ENCODE measurements at places on chromosomes 5 and 9.

- DNase-seq = no peak
These were observed 2.4 kb upstream of the PCDHGA12 start for GRCh38 chr5:141427783-141428426.

DNA sequence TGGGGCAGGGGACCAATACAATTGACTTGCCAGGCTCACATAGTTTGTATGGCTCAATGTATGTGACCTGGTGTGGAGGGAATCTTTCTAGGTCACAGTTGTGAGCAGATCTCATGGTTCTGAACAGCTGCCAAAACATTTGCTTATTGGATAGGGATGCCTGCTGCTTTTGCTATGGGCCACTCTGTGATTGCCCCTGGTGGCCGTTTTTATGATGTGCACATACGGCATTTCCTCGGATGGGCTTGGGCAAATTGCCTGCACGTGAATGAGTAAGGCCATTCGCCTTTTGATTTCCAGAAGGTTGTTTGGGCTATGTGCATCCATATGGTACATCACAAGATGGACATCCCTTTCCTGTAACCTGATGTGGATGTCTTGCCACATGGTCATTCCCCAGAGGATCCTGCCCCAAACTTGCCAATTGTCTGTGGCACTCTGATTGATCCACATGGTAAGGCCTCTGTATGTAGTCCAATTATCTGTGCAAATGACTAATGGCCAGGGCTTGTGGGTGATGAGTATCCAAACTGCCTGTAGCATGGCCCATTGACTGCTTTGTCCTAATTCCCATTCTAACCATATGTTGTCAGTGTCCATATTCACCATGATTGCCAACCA lies 10.7 kb upstream of the SLC22A4 start:
- no peak for DNase-seq

DNA sequence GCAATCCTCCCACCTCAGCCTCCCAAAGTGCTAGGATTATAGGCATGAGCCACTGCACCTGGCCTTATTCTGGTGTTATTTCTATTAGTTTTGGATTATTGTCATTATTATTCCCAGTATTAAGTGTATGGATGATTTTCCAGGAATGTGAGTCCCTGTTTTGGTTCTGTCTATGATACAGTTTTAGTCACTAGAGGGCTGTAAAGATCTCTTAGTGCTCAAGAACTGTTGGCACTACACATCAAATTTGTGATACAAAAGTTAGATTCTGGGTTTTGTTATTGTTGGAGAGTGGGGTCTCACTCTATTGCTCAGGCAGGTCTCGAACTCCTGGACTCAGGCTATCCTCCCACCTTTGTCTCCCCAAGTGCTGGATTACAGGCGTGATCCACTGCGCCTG lies 12.1 kb downstream of the CCL28 start:
- no peak for DNase-seq

GRCh38 chr5:157793301-157793700 lies 49.8 kb downstream of the LSM11 start:
- no peak for DNase-seq

DNA sequence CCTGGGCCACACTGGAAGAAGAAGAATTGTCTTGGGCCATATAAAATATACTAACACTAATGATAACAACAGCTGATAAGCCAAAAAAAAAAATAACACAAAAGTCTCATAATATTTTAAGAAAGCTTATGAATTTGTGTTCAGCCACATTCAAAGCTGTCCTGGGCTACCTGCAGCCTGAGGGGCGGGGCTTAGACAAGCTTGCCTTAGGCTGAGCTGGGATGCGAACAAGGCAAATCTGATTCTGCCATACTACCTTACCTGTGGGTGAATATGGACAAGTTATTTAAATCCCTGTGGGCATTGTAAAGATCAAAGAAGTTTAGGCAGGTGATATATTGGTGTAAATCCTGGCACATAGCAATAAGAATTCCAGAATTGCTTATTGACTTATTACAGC lies 212.3 kb upstream of the ATP10B start:
- DNase-seq = no peak

DNA sequence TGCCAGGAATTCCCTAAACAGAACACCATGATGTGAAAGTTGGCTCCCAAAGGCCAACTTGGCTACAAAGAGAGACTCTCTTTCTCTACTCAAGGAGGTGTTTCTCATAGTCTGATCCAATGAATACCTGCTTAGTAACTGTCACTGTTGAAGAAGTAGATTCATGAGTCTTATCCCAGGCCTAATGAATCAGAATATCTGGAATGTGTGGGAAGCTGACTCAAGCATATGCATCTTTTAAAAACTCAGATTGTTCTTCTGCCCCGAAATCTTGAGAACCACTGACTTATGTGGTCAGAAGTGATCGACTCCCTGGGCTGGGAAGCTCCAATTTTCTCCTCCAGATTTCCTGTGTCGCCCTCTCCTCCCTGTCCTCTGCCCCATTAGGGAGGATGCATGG lies 345.6 kb downstream of the PLK2 start:
- DNase-seq = no peak

DNA sequence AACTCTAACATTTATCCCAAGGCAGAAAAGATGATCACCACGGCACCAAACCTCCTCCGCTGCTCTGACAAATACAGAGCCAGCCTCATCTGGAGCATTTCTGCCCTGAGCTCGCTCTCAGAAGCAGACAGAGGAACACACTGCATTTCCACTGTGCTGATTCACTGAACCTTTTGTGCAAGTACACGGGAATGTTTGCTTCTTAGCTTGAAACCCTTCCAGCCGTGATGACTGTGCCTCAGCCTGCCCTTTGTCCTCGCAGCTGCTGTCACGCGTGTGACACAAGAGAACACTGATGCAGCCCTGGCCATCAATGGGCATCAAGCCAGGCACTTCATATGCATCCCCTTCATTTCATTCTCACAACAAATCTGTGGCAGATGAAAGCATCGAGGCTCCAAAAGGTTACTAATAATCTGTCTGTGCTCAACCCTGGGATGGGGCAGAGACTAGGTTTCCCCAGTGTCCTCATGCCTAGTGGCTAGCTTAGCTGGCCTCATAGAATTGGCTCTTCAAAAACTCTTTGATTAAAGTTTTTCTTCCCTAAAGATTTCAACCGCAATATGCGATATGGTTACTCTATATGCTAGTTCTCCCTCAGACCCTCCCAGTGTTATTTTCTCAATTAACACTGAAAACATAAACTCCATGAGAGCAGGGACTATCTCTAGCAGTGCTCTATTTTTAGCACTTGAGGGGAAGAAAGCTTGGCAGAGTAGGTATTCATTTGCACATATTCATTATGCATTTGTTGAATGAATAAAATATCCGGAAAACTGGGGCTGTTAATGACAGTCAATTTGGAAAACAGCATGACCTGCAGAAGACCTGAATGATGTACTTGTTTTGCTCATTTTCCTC lies 7.3 kb downstream of the CDC14B start:
- DNase-seq = no peak

- no peak for DNase-seq
These were observed 7.6 kb downstream of the DCANP1 start for GRCh38 chr5:135439231-135440205.

- no peak for DNase-seq
These were observed 17.1 kb upstream of the SLC6A3 start for GRCh38 chr5:1462358-1462757.

DNA sequence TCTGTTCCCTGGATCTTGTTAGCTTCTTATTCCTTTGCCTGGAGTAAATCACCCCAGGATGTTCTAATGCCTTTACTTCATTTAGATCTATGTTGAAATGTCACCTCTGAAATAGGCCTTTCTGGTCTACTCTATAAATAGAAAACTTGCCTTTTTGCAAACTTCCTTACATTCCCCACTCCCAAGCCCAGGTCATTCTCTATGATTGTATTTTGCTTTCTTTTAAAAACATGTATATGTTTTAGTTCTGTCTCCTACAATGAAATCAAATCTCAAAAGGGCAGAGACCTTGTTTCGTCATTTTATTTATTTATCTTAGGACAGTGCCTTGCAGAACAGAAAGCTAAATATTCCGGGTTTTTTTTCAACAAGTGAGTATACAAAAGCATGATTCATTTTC lies 1657.7 kb upstream of the C9orf72 start:
- no peak for DNase-seq
